ENCODE measurements at places on chromosomes 2 and 18.

GRCh38 chr2:148096012-148096411 is 75.1 kb downstream of the MBD5 start:
- DNase-seq, result no peak

GRCh38 chr2:235049069-235049468 is 97.3 kb downstream of the SH3BP4 start:
- no peak for DNase-seq

GRCh38 chr2:242040681-242041080 is 171.2 kb downstream of the RTP5 start:
- DNase-seq, result no peak

- DNase-seq, result no peak
These were observed 198.1 kb upstream of the RBBP8 start for GRCh38 chr18:22734791-22735627.

- no peak for DNase-seq
These were observed 4.9 kb downstream of the FKBP1B start for GRCh38 chr2:24054366-24055010.

GRCh38 chr18:48781163-48781987 is 169.4 kb downstream of the SMAD7 start:
- DNase-seq, result peak; percentile 82

DNA sequence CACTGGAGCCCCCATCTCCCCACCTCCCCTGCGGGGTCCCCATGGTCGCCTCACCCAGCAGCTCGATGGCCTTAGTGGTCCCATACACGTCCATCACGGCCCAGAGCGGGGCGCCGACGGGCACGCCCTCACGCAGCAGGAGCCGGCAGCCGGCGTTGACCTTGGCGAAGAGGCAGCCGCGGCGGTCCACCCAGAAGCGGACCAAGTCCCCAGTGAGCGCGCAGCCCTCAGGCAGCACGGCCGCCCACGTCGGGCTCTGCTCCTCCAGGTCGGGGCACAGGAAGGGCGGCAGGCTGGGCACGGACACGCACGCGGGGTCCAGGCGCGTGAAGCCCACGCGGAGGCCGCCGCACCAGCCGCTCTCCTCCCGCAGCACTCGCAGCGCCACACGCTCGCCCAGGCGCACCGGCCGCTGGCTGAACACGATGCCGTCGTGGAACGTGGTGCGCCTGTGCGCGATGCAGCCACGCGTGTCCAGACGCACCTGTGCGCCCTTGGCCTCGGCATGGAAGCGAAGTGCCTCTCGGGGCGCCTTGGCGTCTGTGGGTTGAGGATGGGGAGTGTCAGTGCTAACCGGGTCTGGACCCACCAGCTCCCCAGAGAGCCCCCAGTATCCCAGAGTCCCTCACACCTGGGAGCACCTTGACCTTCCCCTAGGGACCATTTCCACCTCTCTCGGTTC is 4.6 kb downstream of the NEURL3 start:
- DNase-seq, result no peak

- DNase-seq, result no peak
These were observed 3.3 kb downstream of the APCDD1 start for GRCh38 chr18:10457767-10458166.

GRCh38 chr2:105904938-105905337 is 160.2 kb downstream of the NCK2 start:
- DNase-seq, result no peak

- no peak for DNase-seq
These were observed 104.3 kb downstream of the USP40 start for GRCh38 chr2:233462202-233462785.

GRCh38 chr2:104368089-104368488 is 485.8 kb upstream of the POU3F3 start:
- no peak for DNase-seq

DNA sequence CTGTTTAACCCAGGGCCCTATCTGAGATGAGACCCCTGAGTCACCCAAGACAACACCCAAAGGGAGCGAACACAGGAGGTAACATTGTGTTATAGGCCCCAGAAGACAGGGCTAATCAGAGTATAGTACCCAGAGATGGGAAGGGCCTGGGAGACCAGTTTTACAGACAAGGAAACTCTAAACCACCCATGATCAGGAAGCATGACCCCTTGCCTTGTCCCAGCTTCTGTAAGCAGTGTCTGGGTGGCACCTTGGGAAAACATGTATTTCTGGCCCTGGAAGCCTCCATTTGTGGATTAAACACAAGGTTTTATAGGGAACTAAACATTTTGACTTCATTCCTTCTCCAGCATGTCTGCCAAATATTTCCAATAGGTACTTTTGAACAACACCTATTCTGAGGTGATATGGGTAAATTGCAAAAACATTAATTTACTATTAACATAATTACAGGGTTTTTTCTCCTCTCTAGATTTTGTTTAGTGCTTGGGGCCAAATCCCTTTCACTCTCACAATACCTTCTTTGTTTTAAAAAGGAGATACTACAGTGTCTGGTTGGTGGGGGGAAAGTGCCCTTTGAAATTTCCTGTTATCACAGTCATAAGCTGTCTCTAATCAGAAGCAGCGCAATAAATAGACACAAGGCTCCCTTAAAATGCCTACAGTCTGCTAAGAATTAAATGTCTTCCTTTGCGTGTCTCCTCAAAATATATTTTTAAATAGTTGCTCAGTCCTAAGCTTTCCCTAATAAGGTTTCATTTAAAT is 341.1 kb downstream of the BCL11A start:
- DNase-seq, result no peak

DNA sequence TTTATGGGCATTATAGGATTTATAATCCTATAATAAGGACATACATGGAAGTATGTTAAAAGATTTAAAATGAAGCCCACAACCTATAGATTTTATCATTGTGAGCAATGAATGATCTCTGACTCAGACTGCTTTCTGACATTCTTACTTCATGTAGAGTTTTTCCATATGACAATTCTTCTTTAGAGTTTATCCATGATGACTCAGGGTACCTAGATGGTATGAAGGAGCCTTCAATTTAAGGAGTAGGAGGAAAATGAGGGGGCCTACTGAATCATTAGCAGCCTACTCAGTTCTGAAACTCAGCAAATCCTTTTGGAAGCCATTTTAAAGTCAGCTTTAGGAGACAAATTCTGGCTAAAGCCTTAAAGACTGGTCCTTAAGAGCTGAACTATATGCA is 10.4 kb downstream of the PELI1 start:
- DNase-seq, result no peak

- no peak for DNase-seq
These were observed at the start of gene KLHL30 for GRCh38 chr2:238138331-238139195. KLHL30 (plus strand) TSS chr2:238138668; CDS start chr2:238140755, 2,087 bp downstream.

DNA sequence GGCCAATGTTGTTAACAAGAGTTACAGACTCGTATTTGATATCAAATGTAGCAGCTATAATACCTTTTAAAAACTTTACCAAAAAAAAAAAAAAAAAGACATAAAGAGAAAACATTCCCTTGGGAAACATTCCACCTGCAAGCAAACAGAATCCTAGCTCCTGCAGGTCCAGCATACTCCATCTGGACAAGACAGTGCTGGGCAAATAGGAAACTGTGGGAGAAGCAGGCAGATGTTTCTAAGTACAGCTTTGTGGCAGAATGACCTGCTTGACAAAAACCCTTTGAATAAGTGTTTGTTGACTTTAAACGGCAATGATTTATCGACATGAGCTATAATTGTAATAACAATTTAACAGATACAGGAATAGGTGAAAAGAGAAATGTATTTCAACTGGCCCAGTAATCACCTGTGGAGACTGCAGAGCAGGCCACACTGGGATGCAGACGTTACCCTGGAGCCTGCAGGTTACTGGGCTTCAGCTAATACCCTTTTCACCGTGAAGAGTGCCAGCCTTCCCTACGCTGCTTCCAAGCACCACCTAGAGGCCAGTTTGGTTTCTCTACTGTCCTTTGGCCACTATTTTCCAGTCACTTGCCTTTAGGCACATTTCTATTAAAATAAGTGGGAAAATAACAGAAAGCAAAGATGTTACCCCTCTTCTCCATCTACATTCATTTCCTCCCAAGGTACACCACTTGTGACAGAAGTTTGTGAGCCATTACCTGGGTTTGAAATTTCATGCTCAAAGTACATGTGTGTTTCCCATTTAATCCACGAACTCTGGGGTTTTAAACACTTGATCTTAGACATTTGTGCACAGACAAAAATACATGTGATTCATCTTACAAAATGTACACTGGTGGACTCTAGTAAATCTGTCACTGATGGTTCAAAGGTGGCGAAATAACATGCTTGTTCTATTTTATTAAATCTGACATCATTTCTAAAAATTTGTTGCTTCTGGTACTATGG is 96.9 kb upstream of the ZNF397 start:
- peak; percentile 63 for DNase-seq

DNA sequence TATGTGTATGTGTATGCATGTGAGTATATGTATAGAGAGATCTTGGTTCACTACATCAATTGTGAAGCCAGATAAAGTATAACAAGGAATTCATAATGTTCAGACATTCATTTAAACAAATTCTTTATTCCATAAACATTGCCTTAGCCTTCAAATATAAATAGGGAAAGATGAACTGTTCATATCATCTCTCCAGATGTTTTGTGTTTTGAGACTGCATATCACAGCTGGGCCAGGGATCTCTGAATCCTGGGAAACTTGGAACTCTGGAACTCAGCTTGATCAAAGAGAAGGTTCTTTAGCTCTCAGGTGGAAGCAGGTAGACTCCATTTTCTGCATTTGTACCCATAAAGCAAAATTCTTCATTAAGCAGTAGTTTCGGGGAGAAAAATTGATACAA is 272.6 kb upstream of the ETAA1 start:
- no peak for DNase-seq

GRCh38 chr18:79781331-79781941 is 16.3 kb upstream of the KCNG2 start:
- no peak for DNase-seq

GRCh38 chr18:50665015-50665414 is 105.1 kb downstream of the MAPK4 start:
- no peak for DNase-seq

DNA sequence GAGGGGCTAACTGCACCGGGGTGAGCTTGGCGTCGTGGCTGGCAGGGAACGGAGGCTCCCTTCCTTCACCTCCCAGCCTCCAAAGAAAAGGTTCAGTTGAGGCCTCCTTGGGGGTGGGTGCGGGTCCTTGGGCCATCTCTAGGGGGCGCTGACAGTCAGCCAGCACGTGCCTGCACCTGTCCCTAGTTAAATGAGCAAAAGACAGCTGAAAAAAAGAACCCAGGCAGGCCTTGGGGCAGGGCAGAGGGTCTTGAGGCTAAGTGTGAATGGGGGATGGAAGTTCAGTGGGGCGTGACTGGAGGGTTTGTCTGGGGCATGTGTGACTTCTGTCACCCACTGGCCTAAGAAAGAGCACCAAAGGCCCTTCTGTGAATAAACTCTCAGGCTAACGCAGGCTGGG is 56.4 kb downstream of the ZFP36L2 start:
- no peak for DNase-seq

DNA sequence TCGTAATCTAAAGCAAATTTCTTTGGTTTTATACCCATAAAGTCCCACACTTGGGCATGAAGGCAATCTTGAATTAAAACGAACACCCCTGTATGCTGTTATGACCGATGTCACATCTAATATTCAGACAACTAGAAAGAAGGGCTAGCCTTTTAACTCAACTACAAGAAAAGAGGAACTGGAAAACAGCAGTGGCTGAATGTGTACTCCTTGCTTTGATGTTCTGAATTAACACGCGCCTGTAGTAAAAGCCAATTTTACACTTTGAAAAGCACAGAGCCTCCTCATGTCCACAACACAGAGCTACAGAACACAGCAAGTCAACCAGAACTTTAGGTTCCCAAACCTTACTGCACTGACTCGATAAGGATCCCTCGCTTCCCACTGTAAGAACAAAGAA is 147.6 kb downstream of the HDAC4 start:
- peak; percentile 41 for DNase-seq

GRCh38 chr2:158665536-158666302 is 129.4 kb upstream of the DAPL1 start:
- DNase-seq, result no peak

- DNase-seq, result no peak
These were observed 432.4 kb upstream of the MYT1L start for GRCh38 chr2:2763351-2764000.

GRCh38 chr2:126527836-126528490 is 128.0 kb upstream of the GYPC start:
- no peak for DNase-seq

DNA sequence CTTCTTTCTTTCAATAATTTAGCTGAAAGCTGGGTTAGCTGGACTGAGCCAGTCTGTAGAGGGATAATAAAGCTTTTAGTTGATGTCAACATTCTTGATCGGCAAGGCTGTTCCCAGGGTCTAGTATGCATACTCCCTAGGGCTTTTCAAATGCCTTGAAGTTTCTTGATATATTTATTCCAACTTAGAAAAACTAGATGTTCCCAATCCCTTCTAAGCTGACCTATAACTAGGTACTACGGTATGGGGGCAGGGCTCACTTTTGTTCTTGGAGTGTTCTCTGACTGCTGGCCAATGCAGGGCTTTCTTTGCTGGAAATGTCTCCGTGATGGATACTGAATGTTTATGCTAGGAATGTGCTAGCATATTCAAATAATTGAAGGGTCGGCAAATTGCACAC is 258.6 kb upstream of the TANK start:
- no peak for DNase-seq

Data from hippocampal formation (tissue), 2 donors.